ENCODE measurements at places on chromosomes 4 and X.

DNA sequence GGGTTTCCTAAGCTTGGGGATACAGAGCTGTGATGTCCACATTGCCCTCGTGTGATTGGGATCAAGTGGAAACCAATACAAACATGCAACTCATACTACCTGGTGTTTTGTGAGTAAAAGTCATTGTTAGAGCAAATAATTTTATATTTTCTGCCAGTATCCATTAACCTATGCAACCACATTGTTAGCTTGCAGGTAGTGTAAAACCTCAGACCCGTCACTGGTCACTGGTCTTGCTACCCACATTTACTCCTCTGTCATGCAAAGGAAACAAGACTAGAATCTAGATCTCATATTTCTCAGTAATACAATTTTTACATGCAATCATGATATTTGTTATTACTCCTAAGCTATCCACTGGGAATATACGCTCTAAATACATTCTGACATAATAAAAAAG, 324.3 kb upstream of the NDST4 start:
- DNase-seq = no peak

GRCh38 chrX:19860571-19860970, 26.8 kb downstream of the SH3KBP1 start:
- no peak for DNase-seq

GRCh38 chr4:88526221-88526815, 2.7 kb upstream of the PYURF start:
- no peak for DNase-seq

DNA sequence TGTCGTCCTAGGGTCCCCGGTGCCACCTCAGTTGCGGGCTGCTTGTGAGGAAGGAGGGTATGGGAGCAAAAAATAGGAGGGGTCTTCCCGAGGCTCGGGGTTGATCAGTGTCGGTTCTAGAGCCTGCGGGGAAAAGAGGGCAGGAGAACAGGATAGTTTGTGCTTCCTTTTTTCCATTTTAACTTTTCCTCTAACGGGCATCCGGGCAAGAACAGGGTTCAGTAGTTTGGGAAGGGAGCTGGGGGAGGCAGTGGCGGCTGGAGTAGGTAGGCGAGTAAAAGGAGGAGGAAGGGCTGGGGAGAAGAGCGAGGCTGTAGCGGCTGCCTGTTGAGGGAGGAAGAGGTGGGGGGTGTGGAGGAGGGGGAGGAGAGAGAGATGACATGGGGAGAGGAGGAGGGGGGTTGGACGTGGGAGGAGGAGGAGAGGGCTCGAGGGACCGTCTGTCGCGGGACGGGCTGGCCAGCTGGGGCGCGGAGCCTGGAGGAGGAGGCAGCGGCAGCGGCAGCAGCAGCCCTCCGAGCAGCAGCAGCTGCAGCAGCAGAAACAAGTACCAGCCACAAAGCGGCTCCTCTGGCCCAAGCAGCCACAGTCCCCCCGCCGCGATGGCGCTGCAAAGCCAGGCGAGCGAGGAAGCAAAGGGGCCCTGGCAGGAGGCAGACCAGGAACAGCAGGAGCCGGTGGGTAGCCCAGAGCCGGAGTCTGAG, at the start of gene SLC16A2:
TSS of gene SLC16A2 (plus strand) at position 458 of the 704 bp plus-strand sequence. CDS start at position 603, 145 bp downstream.
- no peak for DNase-seq

DNA sequence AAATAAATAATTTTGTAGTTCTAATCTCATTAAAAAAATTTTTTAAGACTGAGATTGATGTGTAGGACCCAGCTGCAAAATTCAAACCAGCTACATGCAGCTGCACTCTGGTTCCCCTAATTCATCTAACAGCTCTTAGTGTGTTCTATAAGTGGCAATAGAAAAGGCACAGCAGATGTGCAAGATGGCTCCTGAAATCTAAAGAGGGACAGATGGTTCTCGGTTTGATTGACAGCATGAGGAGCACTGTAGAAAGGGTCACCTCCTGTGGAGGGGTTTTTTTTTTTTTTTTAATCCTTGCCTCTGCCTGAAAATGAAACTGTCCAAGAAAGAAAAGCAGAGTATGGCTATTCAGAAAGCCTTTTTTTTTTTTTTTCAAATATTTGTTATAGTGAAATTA, 16.9 kb upstream of the OCIAD1 start:
- DNase-seq = no peak

DNA sequence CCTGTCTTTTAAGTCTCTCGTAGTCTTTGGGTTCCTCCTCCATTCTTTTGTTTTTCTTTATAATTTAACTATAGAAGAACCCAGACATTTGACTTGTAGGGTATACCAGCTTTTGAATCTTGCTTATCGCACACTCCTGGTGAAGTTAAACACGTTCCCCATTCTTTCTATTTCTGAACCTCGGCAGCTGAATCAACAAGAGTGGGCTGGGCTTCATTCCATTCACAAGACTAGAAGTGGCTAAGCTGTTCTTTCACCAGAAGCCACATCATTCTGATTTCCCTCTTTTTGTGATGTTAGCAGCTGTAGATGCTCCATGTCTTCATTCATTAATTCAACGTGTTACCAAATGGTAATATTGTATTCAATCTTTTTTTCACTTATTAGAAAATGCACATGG, 167.9 kb downstream of the CORIN start:
- no peak for DNase-seq

GRCh38 chr4:123288309-123289025, 108.1 kb upstream of the SPRY1 start:
- no peak for DNase-seq

DNA sequence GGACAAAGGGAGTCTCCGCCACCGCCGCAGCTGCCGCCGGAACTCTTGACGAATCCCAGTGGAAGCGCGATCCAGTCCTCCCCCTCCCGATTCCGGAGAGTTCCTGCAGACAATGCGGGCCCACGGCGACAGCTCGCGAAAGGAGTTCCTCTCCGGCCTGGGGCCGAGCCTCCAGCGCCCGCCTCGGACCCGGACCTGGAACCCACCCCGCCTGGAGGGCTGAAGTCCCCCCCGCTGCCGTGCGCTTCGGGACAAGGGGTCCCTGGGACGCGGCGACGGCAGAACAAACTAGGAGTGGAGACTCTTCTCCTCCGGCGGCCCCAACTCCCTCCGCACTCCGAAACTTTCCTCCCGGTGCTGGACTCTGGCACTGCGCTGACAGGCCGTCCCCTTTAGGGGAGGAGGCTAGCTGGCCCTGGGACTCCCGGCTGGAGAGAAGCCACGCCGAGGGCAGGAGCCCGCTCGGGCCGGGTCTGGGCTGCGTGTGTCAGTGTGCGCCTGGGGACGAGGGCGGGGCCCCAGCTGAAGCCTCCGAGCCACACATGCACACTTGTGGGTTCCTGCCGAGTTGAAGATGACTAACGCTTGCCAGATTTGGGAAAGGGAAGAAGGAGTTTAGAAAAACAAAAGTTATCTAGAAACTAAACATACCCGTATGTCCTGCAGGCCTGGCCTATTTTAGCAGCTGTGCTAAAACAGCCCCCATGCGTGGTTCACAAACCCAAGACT, at the start of gene ANTXR2:
TSS of gene ANTXR2 (minus strand) at position 486 of the 729 bp plus-strand sequence. CDS start 669 bp downstream, outside the sequence.
- peak; percentile 49 for DNase-seq

- peak; percentile 35 for DNase-seq
Observed at GRCh38 chrX:1582686-1583437, 8.5 kb upstream of the AKAP17A start.

- no peak for DNase-seq
Observed at GRCh38 chr4:102823897-102824296, 3.5 kb downstream of the UBE2D3 start.
